ENCODE measurements at places on chromosomes 13 and 19.
A peak's percentile ranks its signal among the peaks of the same experiment; 100 is the strongest.

GRCh38 chr19:7488736-7489353 lies at the start of gene PEX11G:
Gene PEX11G, minus strand, starts transcription at chr19:7489035. Its CDS starts 25 bp downstream, at chr19:7489010.
- peaks cover 16% of the 10 kb centered on the region for H3K4me1 ChIP-seq
- peak within 1 kb of the TSS; percentile 71 for H3K4me3 ChIP-seq
- no peaks in the 10 kb centered on the region for H3K27me3 ChIP-seq
- no peaks in the 10 kb centered on the region for H3K36me3 ChIP-seq
- DNase-seq, result peak; percentile 93
- H3K27ac ChIP-seq, result peak within 1 kb of the TSS; percentile 79

GRCh38 chr19:19297759-19298158 lies 22.6 kb downstream of the SUGP1 start:
- no peaks in the 10 kb centered on the region for H3K4me1 ChIP-seq
- no peak overlapping the region for H3K27ac ChIP-seq
- H3K36me3 ChIP-seq, result peaks cover 77% of the 10 kb centered on the region
- no peaks in the 10 kb centered on the region for H3K27me3 ChIP-seq
- no peak overlapping the region for H3K4me3 ChIP-seq

DNA sequence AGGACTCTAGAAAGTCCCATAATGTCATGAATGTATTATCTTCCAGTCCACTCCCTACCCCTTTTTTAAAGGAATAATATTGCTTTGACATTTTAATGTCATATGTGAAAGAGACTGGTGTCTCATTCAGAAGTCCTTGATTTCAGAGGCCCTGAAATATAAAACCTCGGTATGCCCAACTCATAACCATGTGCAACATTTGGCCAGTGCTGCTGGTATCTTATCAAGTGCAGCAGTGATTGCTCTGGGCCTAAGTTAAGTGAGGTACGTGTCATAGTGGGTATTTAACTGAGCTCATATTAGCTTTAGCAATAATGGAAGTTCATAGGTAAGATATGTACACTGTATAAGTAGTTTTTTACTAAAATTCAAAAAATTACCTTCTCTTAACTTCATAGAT lies 14.7 kb downstream of the TEX30 start:
- H3K4me3 ChIP-seq, result no peak overlapping the region
- H3K27ac ChIP-seq, result no peak overlapping the region
- no peak for DNase-seq
- no peaks in the 10 kb centered on the region for H3K36me3 ChIP-seq

DNA sequence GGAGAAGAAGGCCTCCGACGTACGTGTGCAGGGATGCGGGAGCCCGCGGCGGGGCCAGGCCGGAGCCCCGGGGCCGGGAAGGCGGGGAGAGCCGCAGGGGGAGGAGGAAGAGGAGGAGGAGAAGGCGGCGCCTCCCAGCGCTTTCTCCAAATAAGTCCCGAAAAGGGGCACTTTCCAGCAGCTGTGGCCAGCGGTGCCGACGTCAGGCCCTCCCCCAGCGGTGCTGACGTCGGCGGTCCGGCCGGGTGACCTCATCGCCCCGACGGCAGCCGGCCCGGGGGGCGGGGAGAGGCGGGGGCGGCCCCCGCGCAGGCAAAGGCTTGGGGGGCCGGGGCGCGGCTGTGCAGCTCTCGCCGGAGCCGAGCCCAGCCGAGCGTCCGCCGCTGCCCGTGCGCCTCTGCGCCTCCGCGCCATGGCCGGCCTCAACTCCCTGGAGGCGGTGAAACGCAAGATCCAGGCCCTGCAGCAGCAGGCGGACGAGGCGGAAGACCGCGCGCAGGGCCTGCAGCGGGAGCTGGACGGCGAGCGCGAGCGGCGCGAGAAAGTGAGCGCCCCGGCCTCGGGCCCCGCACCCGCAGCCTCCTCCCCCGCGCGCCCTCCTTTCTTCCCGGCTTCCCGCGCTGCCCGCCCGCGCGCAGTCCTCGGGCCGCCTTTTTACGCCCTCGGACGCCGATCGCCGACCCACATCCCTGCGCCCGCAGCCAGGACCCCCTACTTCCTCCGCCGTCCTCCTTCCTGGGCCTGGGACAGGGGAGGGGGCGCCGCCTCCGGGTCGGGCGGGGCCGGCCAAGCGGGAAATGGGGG lies at the start of gene TPM4:
Gene TPM4 (plus strand): TSS at position 342 of the 804 bp plus-strand sequence. CDS start 71 bp downstream, at position 413.
- no peaks in the 10 kb centered on the region for H3K27me3 ChIP-seq
- H3K27ac ChIP-seq, result peak within 1 kb of the TSS; percentile 98
- peak; percentile 97 for DNase-seq
- H3K4me3 ChIP-seq, result peak within 1 kb of the TSS; percentile 97
- peaks cover 53% of the 10 kb centered on the region for H3K4me1 ChIP-seq

DNA sequence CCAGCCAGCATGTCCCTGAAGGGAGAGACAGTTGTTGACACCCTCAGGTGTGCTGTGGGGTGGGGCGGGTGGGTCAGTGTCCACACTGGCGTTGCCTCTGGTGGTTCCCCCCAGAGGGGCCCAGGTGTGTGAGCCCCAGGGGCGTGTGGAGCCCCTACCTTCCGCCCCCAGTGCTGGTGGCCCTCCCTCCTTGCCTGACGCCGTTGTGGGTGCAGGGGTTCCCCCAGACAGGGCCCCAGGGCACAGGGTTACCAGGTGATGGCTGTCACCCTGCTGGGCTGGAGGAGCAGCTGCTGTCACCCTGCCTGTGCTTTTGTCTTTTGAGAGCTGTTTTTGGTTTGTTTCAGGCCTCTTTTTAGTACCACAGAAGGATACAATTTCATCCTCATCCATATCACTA lies 27.2 kb downstream of the ATP4B start:
- no peak overlapping the region for H3K4me3 ChIP-seq
- peak; percentile 58 for DNase-seq
- no peaks in the 10 kb centered on the region for H3K4me1 ChIP-seq
- H3K27ac ChIP-seq, result no peak overlapping the region
- H3K27me3 ChIP-seq, result no peaks in the 10 kb centered on the region

GRCh38 chr13:45412274-45413049 lies 5.7 kb downstream of the SLC25A30 start:
- peaks cover 37% of the 10 kb centered on the region for H3K4me1 ChIP-seq
- no peaks in the 10 kb centered on the region for H3K27me3 ChIP-seq
- H3K27ac ChIP-seq, result peak overlapping the region; percentile 38

- H3K4me1 ChIP-seq, result peaks cover 6% of the 10 kb centered on the region
- H3K27me3 ChIP-seq, result no peaks in the 10 kb centered on the region
- H3K27ac ChIP-seq, result no peak overlapping the region
Observed at GRCh38 chr13:105436943-105437342, 1098.5 kb downstream of the EFNB2 start.
